Omental fat pad (tissue), 4 donors: ENCODE measurements at places on chromosomes 6 and 20.

DNA sequence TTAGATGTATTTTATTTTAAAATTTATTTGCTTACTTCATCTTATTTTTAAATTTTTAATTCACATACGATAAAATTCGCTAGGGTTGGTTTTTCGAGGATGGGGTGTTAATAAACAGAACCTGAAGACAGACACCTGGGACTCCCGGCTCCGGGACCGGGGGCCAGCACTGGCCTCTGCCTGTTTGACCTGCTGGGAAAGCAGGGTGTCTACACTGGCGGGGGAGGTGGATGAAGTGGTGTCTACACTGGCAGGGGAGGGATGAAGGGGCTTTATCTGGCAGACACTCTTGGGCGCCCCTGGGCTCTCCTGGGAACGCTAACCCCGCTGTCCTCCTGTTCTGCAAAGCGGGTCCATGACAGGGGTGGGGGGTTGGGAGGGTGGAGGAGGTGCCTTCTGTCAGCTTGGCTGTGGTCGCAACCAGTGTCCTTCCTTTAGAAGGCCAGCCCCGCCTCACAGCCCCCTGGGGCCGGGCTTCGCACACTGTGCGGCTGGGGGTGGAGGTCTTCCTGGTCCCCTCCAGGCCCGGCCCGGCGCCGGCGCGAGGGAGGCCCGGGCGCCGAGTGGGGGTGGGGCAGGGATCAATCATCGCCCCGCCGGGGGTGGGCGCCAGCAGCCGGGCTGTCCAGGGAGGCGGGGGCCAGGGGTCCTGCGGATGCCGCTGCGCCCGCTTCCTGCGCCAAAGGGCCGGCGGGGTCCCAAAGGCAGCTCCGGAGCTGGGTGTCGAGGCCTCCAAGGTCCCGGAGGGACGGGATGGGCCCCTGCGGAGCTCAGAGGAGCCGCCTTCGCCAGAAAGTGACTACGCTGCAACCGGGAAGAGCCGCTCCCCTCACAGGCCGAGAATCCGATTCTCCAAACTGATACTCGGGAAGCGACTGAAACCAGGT is 1.8 kb downstream of the GATA5 start:
- no peak for DNase-seq

DNA sequence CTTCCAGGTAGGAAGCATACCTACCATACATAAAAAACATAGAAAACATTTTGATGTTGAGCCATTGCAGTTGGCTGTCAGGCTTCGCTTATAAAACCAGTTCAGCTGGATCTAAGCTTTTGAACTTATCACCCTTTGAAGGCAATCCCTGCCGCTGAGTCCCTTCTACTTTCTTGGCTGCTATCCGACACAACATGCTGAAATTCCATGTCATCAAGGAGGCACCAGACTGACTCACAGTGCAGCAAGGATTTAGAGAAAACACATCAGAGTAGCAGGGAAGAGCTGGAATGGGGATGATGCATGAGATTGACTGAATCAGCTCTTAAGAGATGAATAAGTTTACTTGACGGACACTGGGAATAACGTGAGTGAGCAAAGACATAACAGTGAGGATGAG is 135.0 kb upstream of the MAN1A1 start:
- no peak for DNase-seq

DNA sequence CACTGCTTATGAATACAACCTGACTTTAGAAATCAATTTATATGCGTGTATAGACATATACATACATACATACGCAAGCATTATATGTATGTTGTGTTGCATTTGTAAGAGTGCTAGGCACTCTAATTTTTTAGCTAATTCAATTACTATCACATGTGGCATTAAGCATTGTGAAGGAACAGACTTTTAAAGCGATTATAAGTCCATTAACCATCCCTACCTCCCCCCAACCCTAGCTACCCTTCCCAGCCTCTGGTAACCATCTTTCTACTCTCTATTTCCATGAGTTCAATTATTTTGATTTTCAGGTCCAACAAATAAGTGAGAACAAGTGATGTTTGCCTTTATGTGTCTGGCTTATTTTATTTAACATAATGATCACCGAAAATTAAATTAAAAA is 453.8 kb downstream of the DOK5 start:
- no peak for DNase-seq

DNA sequence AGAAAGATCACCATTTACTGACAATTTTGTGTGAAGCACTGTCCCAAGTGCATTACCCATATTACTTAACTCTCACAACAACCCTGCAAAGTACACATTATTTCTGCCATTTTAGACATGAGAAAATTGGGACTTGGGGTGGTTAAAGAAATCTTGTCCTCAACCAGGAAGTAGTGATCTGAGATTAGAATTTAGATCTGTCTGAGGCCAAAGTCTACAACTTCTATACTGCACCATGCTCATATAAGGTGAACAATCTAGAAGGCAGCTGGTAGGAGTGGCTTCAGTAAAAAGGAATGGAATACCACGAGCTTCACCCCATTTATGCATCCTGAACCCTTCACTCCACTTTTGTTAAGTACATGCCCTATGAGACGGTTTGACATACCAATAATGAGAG is 87.6 kb downstream of the QRSL1 start:
- DNase-seq = no peak

- no peak for DNase-seq
Observed at GRCh38 chr20:9926007-9926406, 87.1 kb upstream of the PAK5 start.

GRCh38 chr6:75620381-75621304 is 19.0 kb downstream of the SENP6 start:
- no peak for DNase-seq
